ENCODE measurements at places on chromosomes 3 and 15. TPM values are rescaled to one million over a fixed set of nuclear protein-coding genes. Genes with fewer than 3 reads are reported as not detected.

The NRG4 gene
- total RNA-seq = not detected

The FLNB gene
- total RNA-seq = 98.7 TPM

The TMEM39A gene
- 29.6 TPM for total RNA-seq

The PLSCR5 gene
- total RNA-seq = not detected

The CD86 gene
- total RNA-seq = 6.6 TPM

The PDCD7 gene
- total RNA-seq = 70.7 TPM

The PP2D1 gene
- not detected for total RNA-seq

The DLL4 gene
- 8.9 TPM for total RNA-seq

The CIDEC gene
- 0.35 TPM for total RNA-seq

The PIK3R4 gene
- 34.7 TPM for total RNA-seq

The FAM174B gene
- total RNA-seq = 15.1 TPM

The C2CD4A gene
- total RNA-seq = not detected
